ENCODE measurements at places on chromosomes 6 and 20.

DNA sequence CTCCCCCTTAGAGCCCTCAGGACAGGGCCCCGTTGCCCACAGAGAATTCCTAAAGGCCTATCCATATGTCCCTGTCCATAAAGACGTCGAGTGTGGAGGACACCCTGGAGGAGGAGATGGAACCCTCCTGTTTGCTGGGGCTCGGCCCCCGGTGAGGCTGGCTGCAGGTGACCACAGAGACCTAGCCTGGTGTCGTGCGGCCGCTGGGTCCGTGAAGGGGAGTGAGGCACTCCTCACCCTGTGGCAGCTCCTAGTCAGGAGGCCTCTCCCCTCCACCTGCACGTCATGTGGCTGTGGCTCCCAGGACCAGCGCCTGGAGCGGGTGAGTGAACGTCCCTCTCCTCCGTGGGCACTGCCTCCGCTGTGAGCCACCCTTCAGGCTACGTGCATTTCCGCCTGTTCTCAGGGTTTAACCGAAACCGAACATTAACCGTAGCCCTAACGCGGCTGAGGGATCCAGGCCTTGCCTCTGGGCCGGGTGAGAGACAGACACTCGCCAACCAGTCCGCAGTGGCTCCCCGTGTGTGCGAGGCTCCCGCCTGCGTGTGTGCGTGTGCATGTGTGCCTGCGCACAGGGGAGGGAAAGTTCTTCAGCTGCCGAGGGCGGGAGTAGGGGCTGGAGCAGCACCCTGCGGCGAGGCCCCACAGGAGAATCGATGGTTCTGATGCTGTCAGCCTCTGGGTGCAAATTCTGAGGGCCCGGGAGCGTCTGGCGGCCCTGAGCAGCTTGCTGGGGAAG, 5.9 kb upstream of the TCEA2 start:
- DNase-seq: no peak

DNA sequence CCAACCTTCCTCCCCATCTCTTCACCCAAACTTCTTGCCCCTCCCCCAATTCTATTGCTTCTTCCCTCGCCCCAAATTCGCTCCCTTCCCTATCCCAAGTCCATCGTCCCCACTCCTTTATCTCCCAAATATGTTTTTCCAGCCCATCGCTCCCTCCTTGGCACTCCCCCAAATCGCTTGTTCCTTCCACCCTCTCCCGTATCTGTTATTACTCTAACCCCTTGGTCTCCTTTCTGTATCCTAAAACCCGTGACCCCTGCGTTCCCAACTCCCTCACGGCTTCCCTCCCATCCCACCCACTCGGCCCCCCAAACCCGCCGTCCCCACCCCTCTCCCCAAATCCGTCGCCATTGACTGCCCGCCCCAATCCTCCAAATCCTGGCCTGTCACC, 584 bp downstream of the MTCH1 start:
- no peak for DNase-seq

DNA sequence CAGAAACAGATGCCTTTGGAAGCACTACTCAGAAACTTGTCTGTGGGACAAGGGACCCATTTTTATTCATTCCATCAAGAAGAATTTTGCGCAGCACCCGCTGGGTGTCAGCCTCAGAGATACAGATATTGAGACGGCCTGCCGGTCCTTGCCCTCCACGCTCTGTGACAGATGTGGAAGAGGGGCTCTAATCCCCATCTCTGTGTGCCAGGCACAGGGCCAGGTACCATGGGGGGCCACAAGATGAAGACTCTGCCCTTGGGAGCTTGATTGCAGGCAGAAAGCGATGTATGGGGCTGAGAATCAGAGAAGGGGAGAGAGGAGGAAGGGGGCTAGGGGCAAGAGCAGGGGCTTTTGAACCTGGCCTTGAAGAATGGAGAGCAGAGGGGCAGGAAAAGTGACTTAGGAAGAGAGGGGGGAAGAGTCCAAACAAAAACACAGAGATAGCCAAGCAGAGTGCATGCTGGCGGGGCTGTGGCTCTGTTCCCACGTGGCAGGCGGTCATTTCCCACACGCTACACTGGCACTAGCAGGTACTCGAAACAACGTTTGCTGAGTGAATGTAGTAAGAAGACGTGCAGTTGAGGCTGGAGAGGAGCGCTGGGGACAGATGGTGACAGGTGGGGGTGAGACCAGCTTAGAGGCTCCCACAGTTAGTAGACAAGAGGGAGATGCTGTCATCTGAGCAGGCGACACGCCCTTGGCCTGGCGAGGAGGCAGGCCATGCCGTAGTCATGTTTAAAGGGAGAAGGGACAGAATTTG, 170.3 kb upstream of the SNX9 start:
- no peak for DNase-seq

GRCh38 chr6:154782193-154782592, 49.0 kb downstream of the SCAF8 start:
- DNase-seq: no peak

DNA sequence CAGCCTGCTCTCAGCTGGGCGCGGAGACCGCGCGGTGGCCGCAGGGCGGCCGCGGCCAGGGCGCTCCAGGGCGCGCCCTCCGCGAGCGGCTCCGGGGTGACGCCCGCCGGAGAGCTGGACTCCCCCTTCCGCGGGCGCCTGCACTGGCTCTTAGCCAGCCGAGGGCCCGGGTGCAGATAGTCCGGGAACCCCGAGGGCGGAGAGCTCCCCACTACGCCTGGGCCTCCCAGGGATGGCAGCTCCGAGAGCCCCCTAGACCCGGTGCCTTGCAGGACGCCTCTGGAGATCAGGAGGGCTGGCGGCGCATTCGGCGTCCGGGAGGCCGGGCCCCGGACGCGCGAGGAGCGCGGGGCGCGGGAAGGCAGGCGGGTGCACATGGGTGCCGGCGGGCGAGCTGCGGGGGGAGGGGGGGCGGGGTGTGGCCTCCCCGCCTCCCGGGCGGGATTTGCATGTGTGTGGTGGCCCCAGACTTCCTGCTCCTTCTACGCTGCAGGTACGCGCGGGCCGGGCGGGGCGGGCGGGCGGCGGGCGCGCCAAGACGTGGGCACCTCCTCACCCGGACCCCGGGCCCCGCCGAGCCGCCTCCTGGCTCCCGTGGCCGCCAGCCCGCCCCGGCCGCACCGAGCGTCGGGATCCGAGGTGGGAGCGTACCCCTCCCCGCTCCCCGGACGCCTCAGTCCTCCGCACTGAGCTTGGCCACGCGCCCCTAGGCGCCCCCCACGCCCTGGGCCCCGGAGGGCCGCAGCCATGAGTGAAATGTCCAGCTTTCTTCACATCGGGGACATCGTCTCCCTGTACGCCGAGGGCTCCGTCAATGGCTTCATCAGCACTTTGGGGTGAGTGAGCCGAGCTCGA, at the start of gene ITPR3:
TSS of gene ITPR3 (plus strand) at position 467 of the 855 bp plus-strand sequence. CDS start at position 748, 281 bp downstream.
- no peak for DNase-seq

DNA sequence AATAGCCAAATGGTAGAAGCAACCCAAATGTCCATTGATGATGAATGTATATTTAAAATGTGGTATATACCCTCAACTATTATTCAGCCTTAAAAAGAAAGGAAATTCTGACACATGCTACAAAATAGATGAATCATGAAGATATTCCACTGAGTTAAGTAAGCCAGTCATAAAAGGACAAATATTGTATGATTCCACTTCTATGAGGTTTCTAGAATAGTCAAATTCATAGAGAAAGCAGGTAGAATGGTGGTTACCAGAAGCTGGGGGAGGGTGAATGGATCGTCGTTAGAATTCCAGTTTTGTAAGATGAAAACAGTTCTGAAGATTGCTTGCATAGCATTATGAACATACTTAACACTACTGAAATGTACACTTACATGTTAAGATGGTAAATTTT, 214.3 kb upstream of the MYLIP start:
- DNase-seq: no peak

DNA sequence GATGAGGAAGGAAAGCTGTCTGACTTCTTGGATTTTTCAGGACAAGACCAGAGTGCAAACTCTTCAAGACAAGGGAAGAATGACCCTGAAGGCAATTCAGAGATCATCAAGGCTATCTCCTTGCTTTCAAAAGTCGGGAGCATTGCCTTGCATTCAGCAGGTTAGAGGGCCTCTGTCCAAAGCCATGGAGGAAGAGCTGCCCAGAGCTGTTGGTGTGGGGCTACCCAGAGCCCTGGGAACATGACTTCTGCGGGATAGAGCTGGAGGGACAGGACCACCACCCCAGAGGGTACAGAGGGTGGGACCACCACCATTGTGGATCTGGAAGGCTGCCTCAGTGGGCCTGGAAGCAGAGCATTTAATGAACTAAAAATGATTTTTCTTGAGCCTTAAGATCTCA, 5.2 kb upstream of the SRXN1 start:
- DNase-seq: no peak

DNA sequence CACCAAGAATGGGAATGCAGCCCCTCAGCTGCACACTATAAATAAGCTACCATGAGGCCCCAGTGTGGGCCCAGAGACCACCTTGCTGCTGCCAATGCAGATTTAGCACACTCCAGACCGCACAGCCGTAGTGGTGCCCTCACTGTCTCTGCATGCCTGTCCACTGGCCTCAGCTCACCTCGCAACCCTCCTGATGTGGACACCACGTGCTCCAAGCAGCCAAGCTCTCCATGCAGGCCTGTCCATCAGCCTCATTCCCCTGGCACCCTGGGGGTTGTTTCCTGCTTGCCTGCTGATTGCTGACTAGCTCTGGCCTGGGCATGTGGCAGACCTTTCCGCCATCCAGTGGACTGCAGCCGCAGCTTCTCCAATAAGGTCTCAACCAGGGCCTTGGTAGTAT, 36.2 kb downstream of the ZBTB9 start:
- no peak for DNase-seq

DNA sequence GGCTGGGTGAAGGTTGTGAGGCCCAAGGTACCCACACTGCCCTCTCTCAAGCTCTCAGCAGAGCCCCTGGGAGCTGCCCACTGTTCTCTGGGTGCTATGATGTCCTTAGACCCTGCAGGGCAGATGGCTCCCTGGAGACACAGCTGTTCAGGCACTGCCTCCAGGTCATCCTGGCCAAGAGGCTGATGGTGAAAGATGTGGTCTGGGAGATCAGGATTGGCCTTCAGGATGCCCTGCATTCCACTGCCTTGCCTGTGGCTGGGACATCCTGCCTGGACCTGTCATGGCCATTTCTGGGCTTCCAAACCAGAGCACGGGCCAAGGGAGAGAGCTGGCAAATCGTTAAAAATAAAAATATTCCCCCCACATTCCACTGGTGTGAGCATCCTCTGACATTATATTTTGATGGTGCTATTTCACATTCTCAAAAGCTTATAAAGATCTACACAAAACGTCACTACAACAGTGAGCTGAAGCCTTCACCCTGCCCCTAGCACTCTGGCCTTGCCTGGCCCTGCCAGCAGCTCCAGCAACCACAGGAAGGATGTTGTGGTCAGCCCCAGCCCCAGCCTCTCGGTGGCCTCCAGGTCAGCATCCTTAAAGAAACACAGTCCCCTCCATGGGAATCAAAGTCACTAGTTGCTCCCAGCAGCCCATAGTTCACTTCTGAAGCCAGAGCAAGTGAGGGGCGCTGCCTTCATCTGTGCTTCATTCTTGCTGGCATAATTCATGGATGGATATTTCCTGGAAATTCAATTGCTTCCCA, 13.5 kb upstream of the KCNK16 start:
- no peak for DNase-seq

DNA sequence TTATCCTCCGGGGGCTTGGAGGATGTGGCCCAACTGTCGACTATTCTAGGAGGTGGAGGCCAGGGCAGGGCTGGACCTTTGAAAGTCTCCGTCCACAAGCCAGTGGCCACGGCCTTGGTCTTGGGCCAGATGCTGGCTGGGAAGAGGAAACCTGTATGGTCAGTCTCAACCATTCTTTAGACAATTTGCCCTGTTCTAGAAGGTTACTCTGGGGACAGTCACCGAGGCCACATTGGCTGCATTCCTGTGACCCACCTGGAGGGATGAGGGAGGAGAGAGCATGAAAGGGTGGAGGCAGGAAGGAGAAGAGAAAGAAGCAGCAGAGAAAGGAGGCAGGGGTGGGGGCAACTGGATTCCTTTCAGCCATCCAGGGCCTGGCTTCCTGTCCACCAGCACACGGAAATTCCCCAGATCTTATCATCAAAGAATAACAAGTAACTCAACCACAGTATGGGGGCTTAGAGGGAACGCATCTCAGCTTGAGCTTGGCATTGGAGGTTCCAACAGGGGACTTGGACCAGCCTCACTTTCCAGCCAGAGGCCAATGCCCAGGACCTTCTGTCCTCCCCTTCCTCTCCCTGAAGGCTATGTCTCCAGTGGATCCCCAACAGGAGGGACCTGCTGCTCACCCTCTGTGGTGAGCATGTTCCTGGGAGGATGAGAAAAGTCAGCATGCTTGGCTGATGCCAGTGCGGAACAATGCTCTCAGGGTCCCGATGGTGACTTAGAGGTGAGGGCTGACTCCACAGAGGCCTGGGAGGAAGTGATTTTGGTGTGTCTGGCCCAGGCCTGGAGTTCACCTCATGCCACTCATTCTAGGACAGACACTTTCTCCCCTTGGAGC, 30.4 kb downstream of the TGM2 start:
- DNase-seq: no peak

GRCh38 chr6:124968401-124968800, 6.2 kb downstream of the RNF217 start:
- DNase-seq: no peak

DNA sequence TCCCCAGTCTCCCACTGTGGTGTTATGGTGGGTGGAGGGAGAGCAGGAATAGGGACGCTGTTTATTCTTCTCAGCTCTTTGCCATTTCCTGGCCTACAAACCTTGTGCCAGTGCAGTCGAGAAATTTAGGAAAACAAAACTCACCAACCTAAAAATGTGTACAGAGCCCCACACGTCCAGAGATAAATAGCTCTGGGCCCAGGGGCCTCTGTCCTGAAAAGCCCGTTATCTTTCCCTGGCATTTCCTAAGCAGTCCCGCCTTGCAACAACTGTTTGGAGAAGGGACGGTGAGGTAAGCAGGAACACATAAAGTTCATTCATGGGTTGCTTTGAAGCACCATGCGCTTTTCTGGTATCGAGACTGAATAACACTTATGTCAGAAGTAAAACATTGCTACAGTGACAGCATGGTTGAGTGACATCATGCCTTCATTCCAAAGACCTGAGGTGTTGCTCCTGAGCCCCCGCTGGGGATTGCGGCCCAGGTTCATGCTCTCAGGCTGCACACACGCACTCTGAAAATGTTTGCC, 80.1 kb upstream of the NXT1 start:
- DNase-seq: no peak

- DNase-seq: peak; percentile 90
Measured at GRCh38 chr6:41712651-41713103, 22.7 kb downstream of the TFEB start.

DNA sequence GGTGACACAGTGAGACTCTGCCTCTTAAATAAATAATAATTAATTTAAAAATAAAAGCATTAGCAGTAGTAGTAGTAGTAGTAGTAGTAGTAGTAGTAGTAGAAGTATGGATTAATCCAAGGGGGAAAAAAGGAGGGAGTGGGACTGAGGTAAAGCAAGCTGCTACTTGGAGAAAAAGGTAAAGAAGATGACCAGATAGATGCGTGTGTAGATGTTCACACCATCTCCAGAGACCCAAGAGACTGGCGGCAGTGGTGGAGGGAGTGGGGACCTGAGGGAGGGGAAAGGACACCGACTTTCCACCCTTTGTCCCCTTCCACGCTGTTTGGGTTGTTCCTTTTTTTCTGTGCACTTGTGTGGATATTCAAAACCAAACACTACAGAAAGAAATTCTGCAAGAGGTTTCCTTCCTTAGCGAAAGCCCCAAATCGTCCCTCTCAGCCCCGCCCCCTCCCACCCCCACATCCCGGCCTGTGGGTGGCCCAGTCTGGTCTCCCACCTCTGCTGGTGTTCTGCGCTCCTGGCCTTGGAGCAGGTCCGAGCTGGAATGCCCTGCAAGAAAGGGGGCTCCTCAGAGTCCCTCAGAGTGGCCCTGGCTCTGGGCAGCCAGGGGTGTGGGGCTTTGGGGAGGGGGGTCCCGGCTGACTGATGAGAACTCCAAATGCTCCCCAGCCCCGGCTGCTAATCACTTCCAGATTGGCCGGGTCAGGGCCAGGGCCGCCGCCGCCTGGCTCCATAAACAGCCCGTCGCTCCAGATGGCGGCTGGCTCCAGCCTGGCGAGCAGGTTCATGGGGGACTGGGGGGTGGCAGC, 60.2 kb downstream of the UBE2V1 start:
- DNase-seq: no peak

All from occipital lobe (tissue), 3 donors.